ENCODE measurements at places on chromosomes 2 and 18.

GRCh38 chr18:46155641-46156051 is 51.5 kb downstream of the HAUS1 start:
- no peak for DNase-seq

GRCh38 chr18:41875094-41875780 is 79.8 kb upstream of the PIK3C3 start:
- no peak for DNase-seq

- no peak for DNase-seq
Observed at GRCh38 chr2:85163675-85164074, 30.5 kb downstream of the TCF7L1 start.

GRCh38 chr2:68907920-68908253 is 36.7 kb upstream of the BMP10 start:
- DNase-seq, result peak; percentile 15

- DNase-seq, result no peak
Observed at GRCh38 chr2:173076581-173077345, 1.1 kb downstream of the MAP3K20 start.

DNA sequence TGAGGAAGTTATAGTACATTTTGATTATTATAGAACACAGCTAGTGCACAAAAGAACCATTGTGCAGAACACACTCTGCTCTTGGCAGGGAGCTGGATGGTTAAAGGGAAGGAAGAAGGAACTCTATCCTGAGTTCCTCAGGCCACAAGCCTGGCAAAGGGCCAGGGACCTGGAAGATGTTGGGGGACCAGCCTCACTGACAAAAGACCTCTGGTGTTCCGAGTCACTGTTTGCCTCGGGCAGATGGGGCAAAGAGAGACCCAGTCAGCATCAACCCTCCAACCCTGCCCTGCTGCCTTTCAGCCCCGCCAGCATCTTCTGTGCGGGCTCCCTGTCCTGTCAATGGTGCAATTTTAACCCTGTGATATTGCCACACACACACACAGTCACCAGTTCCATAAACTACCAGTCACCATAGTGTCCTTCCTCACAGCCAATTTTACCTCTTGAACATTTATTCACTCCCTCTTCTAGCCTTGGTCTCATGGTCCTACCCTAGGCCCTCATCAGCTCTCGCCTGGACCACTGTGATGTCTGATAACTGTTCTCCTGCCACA is 21.9 kb downstream of the NEMP2 start:
- DNase-seq, result no peak

GRCh38 chr2:11018651-11019185 is 107.0 kb downstream of the KCNF1 start:
- no peak for DNase-seq

- no peak for DNase-seq
Observed at GRCh38 chr2:205002390-205002789, 457.1 kb downstream of the PARD3B start.

GRCh38 chr2:239072786-239073185 is 224.9 kb downstream of the TWIST2 start:
- no peak for DNase-seq

- DNase-seq, result no peak
Observed at GRCh38 chr18:64956465-64956864, 794.3 kb upstream of the CDH7 start.

DNA sequence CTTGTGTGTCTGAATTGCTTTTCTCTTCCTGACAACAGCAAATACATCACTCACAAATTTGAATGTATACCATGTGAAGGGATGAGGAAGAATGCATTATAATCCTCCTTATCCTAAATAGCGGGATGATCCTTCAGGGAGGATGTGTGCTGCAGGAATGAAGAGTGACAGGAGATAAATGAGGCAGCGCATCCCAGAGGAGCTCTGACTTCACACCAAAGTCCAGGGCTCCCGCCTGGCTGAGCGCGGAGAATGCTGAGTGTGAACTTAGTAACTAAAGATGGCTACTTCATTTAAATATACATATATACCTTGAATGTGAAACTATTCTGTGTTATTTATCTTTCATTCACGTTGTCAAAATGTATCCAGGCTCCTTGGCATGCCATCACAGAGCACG is 145.2 kb upstream of the TPO start:
- no peak for DNase-seq

DNA sequence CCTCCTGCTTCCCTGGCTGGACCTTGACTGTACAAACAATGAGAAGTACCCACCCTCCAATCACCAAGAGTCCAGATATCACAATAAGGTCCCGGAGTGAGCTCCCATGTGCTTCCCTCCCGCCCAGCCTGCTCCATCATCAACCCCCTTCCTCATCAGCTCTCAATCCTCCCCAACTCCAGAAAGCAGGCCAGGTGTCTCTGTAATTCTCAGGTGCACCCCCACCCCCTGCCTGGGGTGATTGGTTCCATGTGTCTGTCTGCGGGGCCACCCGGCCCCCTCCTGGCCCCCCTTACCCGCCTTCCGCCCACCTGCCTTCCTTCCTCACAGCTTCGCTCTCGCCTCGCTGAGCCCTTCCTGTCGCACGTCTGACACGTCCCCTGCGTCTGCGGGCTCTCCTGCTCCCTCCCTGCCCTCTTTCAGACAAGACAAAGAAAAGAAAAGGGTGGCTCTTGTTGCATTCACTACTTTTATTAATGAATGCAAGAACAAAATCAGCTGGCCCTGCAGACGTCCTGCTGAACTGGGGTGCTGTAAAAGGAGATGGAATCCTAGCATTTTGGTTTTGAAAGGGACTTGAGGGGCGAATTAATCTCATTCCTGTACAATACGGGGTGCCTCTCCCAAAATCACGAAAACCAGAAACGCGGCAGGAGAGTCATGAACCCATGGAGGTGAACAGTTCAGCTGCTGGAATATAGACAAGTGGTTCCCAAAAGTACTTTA is 26.5 kb upstream of the IGFBP2 start:
- no peak for DNase-seq

DNA sequence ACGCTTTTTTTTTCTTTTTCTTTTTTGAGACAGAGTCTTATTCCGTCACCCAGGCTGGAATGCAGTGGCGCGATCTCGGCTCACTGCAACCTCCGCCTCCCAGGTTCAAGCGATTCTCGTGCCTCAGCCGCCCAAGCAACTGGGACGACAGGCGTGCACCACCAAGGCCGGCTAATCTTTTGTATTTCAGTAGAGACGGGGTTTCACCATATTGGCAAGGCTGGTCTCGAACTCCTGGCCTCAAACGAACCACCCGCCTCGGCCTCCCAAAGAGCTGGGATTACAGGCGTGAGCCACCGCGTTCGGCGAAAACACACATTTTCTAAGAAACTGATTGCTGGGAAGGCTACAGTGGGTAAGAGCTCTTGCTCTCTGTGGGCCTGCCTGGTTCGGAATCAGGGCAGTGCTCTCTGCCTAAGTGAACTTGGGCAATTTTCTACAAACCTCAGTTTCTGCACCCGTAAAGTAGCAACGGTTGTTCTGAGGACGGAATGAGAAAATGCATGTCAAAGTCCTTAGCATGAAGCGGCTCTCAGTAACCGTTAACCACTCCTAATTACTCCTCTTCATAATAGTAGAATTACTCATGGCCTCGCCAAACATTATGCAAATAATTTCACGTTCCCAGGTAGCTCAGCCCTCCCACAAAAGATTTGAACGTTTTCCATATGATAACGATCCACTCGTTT is 1.0 kb upstream of the PMAIP1 start:
- DNase-seq, result no peak

GRCh38 chr2:115294999-115295398 is 852.6 kb downstream of the DPP10 start:
- DNase-seq, result no peak

- no peak for DNase-seq
Observed at GRCh38 chr2:157192445-157193423, 64.8 kb upstream of the GALNT5 start.

DNA sequence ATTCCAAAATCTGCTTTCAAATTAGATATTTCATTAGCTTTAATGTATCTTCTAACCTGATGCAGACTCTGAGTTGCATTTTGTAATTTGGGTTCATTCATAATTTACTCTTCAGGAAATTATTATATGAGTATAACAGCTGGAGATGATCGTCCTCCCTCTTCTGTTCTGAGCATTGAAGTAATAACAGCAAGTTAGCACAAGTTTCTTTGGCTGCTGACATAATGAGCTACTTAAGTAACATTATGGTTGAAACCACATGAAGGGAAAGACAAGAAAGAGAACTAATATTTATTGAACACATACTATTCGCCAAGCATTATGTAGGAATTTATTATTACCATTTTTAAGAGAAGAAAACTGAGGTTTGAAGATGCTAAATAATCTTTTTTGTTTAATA is 75.1 kb downstream of the CPO start:
- DNase-seq, result no peak

DNA sequence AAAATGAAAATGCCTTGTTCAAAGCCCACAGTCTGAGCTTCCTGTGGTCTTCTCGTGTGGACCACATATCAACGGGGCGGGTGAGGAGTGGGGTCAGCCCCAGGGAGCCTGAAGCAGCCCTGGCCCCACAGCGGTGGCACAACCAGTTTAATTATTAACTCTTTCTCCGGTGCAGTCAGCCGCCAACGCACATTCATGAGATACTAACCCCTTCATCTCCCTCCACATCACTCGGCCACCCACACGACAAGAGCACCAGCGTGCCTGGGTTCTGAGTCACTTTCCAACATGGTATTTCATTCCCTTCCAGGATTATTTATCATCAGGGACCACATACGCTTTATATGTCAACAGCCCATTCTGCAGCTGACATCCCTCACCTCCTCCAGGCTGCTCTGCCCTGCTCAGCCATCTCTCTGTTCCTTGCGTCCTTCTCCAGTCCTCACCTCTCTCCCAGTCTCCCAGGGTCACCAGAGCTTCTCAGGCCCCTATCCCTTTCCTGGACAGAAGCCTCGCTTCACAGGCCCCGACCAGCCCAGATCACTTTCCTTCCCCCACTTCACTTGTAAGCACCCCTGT is 48.0 kb upstream of the ID2 start:
- DNase-seq, result no peak

DNA sequence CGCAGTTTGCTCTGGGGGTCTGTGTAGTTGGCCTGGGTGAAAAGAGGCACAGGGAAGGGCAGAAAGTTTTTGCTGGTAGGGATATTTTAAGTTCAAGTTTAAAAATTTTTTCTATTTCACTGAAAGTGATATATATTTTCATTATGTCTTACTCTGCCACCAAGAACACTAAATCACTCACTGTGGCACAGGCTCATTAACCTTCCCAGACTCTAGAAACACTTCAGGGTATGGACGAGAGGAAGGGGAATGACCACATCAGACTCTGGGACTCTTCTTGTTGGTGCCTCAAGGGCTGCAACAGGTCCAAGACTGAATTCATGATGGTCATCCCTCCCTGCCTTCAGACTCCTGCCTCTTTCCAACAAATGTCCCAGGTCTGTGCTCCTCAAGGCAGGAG is 29.0 kb downstream of the INO80C start:
- no peak for DNase-seq

DNA sequence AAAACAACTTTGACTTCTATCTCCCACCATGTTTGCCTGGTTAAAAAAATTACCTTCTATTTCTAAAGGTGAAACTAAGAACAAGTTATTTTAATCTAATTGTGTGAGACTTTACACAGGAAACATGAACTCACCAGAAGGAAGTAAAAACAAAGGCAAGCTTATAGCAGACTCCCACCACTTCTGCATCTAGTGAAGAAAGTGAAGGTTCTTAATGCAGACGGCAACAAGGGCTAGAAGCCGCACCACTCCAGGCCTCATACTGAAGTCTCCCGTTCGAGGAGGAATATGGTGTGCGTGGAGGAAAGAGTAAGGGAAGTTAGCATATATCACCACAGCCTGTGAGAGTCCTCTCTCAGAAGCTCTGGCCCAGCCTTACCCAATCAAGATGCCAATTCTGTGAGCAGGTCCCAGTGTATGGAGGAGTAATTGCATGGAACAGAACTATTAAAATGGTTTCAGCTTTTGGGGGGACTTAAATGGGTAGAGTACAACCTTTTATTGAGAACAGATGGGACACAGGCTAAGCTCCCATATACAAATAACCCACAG is 958.7 kb downstream of the BCL11A start:
- peak; percentile 44 for DNase-seq

DNA sequence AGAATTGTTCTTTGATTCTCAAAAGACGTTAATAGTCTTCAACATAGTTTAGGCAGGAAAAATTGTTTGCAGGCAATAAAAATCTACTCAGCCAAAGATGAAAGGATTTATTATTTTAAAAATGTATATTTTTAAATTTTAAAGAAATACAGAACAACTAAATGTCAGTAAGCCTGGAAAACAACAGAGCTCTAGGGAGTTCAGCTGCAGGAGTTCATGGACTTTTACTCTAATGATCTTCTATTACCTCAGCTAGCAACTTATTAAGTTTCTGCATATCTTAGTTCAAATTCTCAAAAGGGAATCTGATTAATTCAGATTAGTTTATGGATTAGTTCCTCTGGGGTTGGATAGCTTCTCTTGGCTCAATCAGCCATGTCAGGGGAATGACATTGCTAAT is 17.9 kb upstream of the XIRP2 start:
- no peak for DNase-seq

DNA sequence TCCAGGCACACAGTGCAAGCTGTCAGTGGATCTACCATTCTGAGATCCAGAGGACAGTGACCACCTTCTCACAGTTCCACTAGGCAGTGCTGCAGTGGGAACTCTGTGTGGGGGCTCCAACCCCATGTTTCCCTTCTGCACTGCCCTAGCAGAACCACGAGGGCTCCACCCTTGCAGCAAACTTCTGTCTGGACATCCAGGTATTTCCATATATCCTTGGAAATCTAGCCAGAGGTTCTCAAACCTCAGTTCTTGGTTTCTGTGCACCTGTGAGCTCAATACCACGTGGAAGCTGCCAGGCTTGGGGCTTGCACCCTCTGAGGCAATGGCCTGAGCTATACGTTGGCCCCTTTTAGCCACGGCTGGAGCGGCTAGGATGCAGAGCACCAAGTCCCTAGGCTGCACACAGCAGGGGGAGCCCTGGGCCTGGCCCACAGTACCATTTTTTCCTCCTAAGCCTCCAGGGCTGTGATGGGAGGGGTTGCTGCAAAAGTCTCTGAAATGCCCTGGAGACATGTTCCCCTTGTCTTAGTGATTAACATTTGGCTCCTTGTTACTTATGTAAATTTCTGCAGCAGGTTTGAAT is 77.5 kb downstream of the MAP4K3 start:
- DNase-seq, result no peak

DNA sequence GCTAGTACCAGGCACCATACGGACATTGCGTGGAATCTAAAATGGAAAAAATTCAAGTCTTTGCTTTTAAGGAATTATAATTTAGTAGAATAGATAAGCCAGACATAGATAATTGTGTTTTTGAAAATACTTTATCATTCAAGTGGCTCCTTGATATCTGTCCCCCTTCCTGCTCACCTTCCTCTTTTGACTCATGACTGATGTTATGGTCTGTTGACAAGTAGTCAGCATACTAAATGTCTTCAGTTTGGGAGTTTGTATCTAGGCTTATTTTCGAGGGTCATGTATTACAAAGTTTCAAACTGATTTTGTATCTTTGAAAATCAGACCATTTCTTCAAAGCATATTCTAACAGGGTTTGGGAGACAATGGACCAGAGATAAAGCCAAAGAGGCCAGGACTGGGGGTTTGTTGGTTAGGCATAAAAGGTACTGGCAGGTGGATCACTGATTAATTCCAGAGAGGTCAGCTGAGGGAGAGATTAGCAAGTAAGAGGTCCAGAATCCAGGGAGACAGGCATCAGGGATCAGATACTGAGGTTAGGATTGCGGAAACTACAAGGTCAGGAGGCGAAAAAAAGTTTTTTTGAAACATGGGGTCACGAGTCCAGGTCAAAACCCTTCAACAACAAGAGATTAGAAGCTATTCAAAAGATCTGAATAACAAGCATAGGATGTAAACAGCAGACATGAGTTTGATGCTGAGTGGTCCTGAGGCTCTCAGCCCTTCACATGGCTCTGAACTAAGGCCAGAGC is 31.5 kb upstream of the KLHL14 start:
- peak; percentile 65 for DNase-seq

- no peak for DNase-seq
Observed at GRCh38 chr2:203960811-203961210, 24.2 kb downstream of the ICOS start.
